ENCODE measurements at places on chromosomes 5 and 9.

DNA sequence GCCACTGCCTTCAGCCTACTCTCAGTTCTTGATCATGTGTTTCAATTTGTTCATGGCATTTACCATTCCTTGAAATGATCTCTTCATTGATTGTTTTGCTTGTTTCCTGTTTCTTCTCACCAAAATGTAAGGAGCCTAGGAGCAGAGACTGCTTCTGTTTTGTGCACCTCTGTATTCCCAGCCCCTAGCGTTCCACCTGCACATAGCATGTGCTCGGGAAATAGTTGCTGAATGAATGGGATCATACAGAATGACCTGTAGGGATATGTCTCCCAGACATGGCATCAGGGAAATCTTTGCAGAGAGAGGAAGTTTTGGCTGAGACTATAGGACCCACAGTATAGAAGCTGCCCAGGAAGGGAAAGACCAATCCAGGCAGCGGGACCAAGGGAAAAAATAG, 6.2 kb upstream of the CERCAM start:
- DNase-seq = no peak

- no peak for DNase-seq
These were observed 69.4 kb downstream of the TLE1 start for GRCh38 chr9:81620002-81620390.

- no peak for DNase-seq
These were observed 4.3 kb downstream of the FAM163B start for GRCh38 chr9:133604856-133605255.

DNA sequence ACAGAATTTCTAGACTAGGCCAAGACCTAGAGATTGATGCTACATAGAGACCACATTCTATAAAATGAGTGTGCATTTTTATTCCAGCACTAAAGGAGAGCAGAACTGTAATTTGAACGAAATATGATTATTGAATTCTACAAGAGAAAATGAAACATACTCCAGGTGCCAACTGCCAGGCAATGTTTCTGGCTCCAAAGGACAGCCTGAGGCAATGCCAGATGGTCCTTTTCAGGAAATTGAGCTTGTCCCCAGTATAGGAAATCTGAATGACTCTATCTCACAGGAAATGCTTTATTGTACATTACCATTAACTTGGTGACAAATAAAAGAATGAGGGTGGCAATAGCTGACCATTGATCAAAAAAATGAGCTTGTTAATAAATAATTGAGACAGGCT, 28.8 kb upstream of the RASGRF2 start:
- DNase-seq = no peak

Measured in fibroblast of skin of right biceps (primary cell).